OCI-LY7 (cell line): ENCODE measurements at places on chromosomes 5 and 9.

DNA sequence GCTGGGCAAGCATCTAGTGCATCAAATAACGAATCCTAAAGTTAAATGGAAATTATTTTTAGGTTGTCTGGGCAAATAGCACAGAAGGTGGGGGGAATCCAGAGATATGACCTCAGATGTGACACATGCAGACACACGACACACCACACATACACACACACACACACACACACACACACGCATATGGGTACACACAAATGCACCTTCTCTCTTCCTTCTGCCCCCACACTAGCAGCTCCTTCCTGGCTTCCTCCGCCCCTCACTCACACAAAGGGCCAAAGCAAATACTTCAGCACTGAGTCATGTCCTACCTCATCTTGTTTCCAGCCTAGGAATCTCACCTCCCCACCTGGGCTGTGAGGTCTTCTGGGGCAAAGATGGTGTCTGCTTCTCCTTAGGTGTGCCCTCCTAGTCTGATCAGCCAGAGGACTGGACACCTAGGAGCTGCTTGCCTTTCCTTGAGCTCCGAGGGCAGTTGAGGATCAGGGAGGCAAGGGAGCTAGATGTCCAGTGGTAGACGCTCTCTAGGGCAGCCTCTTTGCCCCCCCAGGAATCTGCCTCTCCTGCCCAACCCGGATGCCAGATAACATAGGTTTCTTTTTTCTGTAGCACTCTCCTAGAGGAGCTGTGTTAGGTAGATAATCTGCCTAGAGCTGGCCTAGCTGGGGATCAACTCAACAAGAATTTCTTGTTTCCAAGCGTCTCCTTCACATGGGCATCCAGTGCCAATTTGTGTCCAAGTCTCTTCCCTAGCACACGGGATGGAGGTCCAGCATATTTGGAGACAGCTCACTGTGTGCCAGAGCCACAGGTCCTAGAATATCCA, 14.3 kb upstream of the JADE2 start:
- no peak for DNase-seq

- no peak for DNase-seq
These were observed 162.2 kb upstream of the STK32A start for GRCh38 chr5:147072622-147073021.

DNA sequence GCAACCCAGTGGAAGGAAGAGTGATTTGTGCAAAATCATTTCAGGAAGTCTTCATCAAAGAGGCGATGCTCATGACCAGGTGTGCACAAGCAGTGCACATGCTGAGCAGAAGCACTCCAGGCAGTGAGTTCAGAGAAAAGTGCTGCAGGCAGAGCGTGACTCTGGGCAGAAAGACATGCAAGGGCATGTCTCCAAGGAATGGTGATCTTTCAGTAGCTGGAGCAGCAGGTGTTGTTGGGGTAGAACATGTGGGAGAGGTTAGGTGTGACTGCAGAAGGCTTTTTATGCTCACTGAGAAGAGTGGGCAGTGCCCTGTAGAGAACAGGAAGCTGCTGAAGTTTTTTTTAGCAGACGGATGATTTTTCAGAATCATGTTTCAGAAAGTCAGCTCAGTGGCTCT, 545.4 kb upstream of the TLE4 start:
- DNase-seq: no peak

- no peak for DNase-seq
These were observed 776 bp upstream of the TERT start for GRCh38 chr5:1295650-1296037.

- no peak for DNase-seq
These were observed 81.1 kb downstream of the PDZD2 start for GRCh38 chr5:31720004-31720403.

DNA sequence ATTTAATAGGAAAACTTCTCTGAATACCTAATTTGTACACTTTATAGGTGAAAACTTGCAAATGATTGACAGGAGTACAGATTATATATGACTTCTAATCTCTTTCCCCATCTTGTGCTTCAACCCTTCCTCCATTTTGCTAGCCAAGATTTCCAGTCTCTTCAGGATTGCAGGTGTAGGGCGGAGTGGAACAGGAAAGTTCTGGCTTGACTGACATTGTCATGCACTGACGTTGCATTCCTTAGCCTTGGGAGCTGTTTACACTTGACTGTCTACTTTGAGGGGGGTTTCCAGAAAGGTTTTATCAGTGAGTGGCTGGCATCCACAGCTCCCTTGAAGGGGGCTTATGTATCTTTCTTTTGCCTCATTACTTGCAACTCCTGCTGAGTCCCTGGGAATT, 34.1 kb upstream of the GRIA1 start:
- no peak for DNase-seq

DNA sequence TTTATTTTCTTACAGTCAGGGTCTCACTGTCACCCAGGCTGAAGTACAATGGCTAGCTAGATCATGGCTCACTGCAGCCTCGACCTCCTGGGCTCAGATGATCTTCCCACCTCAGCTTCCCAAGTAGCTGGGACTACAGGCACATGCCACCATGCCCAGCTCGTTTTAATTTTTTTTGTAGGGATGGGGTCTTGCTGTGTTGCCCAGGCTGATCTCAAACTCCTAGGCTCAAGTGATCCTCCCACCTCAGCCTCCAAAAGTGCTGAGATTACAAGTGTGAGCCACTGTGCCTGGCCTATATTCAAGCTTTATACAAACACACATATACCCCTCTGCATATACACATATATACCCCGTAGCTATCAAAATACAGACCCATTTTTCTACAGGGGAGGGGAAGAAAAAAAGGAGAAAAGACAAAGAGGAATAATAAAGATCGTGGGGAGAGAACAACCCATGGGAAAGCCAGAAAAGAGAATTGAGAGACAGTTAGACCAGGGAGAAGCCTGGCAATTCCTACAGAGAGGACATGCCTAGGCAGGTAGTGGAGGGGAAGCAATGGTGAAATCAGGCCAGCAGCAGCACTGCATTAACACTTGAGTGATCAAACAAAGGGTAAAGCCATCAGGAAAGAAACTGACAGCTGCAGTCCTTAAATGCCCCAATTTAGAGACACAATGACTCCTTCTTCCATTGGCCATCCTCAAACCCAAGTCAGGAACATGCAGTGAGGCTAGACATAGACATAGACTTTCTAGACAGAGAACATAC, 102.7 kb downstream of the EFNA5 start:
- DNase-seq: peak; percentile 80

DNA sequence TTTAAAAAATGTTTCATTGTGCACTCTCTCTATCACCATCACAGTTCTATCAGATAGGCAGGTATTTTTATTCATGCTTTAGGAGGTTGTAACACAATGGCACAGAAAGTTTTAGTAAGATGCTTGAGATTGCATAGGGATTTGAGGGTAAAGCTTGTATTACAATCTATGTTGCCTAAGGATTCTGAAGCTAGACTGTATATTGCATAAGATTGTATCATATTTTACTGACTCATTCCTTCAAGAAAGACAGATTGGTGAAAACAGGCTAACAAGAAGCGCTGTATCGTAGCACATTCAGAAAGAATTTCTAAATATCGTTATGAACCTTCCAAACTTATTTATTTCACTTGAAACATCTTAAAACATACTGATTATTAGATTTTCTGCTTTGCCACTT, 577.7 kb downstream of the EBF1 start:
- DNase-seq: no peak

DNA sequence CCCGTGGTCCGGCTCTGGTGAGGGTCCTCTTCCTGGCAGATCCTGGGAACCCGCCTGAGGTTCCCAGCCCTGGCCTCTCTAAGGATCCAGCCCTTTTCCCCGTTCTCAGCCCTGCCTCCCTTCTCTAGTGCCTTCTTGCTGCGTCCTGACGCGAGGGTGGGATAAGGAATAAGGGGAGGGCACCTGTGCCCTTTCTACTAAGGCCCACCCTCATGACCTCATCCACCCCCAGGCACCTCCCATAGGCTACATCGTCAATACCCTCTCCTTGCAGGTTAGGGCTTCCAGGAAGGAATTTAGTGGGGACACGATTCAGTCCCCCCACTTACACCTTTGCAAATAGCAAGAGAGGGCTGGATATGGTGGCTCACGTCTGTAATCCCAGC, 10.7 kb upstream of the DIPK1B start:
- no peak for DNase-seq

- no peak for DNase-seq
These were observed 120.4 kb downstream of the SPATA31D1 start for GRCh38 chr9:82108941-82109340.

DNA sequence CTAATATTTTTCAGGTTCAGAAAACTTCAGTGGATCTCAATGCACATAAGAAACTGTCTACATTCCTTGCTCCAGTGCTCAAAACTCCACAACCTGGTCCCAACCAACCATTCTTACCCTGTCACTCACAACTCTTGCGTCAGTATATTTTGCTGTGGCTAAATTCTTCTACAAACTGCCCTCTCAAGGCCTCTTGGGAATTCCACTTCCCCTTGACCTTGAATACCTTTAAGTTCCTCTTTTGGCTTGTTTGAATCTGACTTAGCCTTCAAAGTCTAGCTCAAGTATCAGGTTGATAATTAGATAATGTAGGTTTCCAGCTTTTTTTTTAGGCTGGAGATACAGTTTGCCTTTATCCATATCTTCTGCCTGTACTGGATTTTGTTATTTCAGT, 128.3 kb downstream of the SLF1 start:
- peak; percentile 87 for DNase-seq

DNA sequence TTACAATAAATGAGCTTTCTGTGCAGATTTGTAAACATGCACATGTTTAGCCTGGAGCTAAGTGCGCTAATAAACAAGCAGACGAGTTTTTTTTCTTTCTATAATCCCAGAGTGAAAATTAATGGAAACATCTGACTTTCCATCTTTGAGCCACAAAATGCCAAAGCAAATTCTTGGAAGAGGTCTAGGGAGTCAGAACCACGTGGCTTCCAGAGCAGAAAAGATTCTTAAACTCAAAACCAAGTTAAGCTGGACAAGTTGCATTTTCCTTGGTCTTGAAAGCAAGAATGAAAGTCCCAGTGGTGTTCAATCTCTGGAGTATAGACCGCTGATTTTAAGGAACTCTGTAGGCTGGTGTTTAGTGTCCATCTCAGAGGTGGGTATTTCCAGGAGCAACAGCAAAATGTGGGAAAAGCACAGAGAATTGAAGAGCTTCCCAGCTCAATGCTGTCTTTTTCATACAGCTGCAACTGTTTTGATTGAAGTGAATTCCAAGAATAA, 71.4 kb downstream of the MYO10 start:
- DNase-seq: no peak

DNA sequence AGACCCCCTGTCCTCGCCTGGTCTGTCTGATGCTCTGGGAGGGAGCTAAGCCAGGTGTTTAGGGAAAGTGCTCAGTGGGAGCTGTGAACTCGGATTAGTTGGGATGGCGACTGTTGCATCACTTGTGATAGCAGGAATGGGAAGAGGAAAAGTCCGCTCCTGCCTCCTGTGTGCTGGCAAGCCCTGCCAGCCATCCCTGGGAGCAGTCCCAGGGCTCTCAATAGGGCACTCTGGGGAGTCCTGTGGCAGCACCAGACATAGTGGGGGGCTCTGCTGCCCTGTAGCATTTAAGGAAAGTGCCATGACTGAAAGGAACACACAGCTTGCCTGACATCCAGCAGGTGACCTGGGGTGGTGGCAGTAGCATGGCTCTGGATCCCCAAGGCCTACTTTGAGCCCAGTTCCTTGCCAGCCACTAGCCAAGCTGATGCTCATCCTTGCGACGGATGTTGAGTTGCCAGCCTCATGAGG, 81.5 kb downstream of the AMBP start:
- DNase-seq: no peak

DNA sequence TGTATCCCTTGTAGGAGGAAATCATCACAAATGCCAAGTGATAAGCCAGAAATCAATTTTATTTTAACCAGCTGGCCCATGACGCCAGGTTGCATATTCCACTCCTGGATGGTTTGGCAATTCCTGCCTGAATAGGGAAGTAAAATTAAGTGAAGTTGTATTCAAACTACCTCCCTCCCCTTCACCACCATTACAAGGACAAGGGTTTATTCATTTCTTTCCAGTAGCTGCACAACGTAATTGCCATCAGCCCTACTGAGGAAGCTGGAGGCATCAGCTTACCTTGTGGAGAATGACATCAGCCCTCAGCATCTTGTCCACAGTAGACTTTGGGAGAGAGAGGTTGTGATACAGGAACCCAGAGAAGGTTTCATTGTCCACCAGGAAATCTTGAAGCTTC, 66.6 kb downstream of the ABCA1 start:
- no peak for DNase-seq

- DNase-seq: no peak
These were observed 258.9 kb downstream of the TAF11L14 start for GRCh38 chr5:17893026-17893635.

DNA sequence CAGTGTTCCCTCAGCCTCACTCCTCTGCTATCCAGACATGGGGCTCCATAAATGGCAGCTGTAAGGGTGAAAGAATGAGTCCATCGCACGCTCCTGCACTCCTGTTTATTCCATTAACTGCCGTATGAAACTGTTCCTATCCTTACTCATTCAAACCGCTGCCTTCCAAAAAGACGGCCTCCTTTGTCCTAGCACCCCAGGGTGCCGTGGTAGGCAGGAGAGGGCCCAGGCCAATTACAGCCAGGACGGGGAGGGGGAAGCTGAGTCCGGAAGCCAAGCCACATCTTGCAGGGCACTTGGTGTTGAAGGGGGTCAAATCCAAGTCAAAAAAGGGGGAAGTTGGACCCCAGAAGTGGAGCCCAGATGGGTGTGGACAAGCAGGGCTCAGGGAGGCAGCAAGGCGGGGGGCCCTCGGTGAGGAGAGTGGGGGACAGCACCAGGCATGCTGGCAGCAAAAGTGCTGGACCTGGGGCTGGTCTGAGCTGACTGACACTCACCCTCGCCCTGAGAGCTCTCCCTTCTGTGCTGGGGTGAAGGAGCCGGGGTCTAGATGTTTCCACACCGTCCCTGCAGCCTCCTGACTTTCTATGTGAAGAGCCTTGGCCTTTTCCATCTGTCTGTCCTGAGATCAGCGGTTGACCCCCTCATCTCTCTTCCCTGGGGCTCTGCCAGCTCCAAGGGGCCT, 63.3 kb downstream of the COL23A1 start:
- no peak for DNase-seq

GRCh38 chr9:99305124-99305523, 83.0 kb downstream of the SEC61B start:
- DNase-seq: no peak

- DNase-seq: no peak
These were observed 420.1 kb upstream of the MEF2C start for GRCh38 chr5:89303033-89303480.

DNA sequence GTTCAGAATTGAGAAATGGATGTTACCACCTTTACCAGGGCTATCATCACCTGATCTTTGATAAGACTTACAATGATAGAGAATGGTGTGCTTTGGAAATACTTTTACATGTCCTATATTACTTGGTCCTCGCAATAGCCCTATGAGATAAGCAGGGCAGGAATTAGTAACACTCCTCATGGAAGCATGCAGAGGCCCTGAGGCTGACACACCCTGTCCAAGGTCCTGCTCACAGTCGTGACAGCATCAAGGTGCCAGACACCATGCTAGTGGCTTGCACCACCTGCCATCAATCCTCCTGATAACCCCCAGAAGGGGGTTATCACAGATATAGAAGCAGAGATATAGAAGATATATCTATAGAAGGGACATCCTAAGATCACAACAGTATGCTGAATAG, 216.8 kb upstream of the TBC1D2 start:
- no peak for DNase-seq

- DNase-seq: peak; percentile 18
These were observed 500.0 kb upstream of the C9orf72 start for GRCh38 chr9:28073270-28073669.

GRCh38 chr9:126925876-126926275, 11.3 kb downstream of the RALGPS1 start:
- no peak for DNase-seq

GRCh38 chr9:38708759-38709158, 11.2 kb downstream of the FAM240B start:
- DNase-seq: no peak

GRCh38 chr9:125142560-125143376, 560 bp downstream of the SCAI start:
- DNase-seq: peak; percentile 57

- no peak for DNase-seq
These were observed 258.0 kb downstream of the NR3C1 start for GRCh38 chr5:143145243-143146160.
